Effector CD4-positive, alpha-beta T cell (primary cell): ENCODE measurements at places on chromosomes 2 and 18.

GRCh38 chr2:45000341-45000901 lies 8.8 kb downstream of the SIX2 start:
- DNase-seq: no peak

- no peak for DNase-seq
Observed at GRCh38 chr2:223180463-223180862, 128.5 kb downstream of the KCNE4 start.

- DNase-seq: no peak
Observed at GRCh38 chr2:144512891-144513351, 7.0 kb downstream of the ZEB2 start.

- DNase-seq: no peak
Observed at GRCh38 chr2:199458009-199458805, 468 bp upstream of the SATB2 start.

DNA sequence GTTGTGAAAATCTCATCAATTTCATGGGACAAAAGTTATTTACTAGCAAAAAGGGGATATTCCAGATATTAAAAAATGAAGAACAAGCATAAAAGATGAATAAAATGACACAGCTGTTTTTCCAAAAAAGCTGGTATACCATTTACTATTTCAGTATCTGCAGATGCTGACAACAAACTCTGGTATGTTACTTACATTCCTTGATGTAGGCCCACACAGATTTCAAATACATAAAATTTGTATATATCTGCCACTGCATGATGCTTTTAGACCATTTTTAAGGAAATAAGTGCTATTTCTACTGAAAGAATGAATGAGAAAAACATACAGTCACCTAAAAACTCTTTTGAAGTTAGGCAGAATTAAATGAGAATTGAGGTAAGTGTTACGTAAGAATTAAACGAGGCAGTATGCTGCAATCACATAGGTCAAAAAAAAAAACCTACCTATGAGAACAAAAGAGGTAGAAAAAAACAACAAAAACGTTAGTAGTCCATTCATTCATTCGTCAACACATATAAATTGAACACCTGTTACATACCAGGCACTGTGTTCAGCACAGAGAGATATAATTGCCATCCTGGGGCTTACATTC lies 32.5 kb downstream of the ARL5A start:
- DNase-seq: no peak

- DNase-seq: no peak
Observed at GRCh38 chr2:238743243-238744065, 104.4 kb upstream of the TWIST2 start.

DNA sequence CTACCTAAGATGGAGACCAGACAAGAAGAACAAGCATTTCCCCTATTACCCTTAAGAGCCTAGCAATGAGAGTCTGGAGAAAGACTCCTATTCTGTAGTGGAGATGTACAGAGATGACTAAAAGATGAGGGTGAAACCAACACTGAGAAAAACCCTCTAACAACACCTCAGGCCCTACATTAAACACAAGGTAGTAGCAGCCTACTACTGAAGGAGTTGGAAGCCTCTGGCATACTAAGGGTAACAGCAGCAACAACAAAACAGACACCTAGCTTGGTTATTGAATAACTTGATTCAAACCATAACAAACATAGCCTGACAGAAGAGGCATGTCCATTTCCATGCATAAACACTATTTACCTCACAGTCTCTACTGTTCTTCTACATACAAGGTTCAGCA lies 60.5 kb downstream of the UGP2 start:
- no peak for DNase-seq

DNA sequence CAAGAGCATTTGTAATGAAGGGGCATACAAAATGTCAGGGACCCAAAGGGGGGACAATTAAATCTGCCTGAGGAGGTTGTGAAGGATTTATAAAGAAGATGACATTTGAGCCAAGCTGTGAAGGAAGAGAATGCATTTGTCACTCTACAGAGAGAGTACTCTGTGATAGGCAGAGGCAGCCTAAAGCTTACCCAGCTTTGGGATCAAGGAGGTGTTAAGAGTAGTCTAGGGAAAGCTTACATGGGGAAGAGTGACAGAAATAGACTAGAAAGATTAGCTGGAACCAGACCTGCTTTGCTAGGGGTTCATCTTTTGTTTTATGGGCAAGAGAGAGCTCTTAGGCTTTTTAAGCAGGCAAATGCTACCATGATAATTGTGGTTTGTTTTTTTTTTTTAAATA lies 169.1 kb upstream of the CYP26B1 start:
- DNase-seq: no peak

GRCh38 chr2:115214050-115214449 lies 771.6 kb downstream of the DPP10 start:
- DNase-seq: no peak

GRCh38 chr2:19051203-19051831 lies 307.1 kb downstream of the OSR1 start:
- no peak for DNase-seq

DNA sequence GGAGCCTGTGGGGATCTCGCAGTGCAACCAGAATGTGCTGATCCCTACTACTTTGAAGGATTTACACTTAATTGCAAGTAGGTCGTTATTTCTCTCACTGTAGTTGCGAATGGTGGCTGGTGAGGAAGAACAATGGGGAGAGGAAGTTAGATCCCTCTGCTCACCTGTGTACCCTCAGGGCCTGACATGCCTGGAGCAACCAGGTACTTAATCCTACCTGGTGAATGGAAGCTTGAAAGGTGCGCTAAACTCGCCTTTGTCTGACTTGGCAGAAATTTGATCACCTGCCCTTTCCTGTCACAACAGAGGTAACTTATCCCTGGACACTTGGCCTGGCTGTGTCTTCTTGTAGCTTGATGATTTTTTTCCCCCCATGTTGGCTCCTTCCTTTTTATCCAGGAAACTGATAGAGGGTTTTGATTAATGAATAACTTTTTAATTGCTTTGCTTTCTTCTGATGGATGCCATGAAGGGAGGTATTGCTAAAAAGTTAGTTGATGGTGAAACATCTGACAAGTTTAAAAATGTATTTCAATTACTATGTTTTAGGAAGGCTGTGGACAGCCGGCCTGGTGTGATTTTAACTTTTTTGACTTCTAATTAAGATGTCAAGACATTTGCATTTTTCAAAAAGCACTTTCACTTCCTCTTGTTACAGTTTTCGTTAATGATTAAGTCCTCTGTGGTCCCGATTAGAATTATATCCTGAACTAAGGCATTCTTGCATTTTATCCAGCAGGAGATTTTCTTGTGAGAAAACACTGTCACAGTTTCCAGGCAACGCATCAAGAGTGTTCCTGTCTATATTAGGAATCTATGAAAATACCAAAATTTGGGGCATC lies 9.2 kb downstream of the SGPP2 start:
- DNase-seq: no peak
